ENCODE measurements at places on chromosomes 5 and 9.

DNA sequence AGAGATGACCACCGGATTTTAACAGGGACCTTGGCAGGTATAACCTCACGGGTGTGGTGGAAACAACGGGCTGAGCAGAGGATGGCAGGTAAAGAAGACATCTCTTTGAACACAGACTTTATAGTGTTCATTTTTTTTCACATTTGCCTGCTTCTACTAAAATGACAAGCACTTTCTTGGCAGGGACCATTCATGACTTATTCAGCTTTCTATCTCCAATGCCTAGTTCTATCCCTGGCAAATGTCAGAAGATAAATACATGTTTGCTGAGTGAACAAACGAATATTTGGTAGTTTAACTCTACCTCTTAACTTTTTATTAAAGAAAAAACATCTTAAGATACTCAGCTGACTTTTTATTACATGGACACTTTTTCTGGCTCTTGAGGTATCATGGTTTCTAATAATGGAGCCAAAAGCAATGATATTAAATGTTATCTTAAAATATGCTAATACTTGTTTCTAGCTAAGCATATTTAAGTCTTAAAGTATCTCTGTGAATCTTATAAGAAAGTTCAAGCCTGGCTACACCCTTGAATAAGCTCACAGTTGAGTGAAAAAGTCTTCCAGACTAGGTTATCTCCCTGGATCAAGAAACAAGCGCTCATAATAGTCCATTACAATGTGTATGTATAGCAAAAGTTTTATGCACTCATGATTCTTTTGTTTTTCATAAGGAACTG is 8.5 kb downstream of the ELL2 start:
- no peak for DNase-seq

DNA sequence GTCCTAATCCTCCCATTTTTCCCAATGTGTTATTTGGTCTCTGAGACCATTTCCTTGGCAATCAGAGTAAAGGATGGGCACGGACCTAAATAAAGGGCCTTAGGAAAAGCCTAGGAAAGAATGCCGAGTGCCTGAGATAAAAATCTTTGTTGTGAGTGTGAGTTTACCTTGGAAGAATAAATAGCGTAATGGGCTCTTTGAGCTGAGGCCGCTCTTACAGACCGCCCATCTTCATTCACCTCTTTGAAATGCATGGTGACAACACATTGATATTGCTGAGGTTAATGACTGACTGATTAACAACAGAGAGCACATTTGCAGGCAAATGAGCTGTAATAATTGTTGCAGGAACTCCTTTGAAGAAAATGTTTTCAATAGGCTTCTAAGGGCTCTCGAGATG is 1967.1 kb upstream of the WWC1 start:
- no peak for DNase-seq

DNA sequence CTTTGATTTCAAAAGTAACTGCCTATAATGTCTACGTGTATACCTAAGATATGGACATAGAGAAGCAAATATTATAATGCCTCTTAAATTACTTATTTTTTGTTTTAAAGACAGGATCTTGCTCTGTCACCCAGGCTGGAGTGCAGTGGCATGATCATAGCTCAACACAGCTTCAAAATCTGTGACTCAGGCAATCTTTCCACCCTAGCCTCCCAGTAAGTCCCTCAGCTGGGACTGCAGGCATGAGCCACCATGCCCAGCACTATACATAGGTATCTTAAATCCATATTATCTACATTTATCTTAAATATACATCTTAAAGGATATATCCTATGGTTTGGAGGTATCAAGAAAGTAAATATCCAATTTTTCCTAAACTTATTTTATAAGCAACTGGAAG is 261.2 kb downstream of the ARL15 start:
- no peak for DNase-seq

DNA sequence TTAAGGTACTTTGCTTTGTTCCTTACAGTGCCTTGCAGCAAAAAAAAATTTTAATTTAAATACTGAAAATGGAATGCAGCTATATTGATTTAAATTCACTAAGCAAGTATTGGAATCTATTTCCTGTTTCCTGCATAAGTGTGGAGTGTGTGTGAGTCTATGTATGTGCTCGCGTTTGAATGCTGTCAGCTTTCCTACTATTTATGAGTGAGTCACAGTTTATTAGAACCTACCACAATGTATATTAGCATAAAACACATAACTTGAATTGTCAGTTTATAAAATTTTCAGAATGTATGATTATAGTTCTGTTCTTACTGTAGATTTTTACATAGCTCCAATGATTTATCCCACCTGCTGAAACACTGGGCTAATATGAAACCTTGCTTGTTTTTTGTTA is 302.1 kb downstream of the NR2F1-AS1 start:
- no peak for DNase-seq

DNA sequence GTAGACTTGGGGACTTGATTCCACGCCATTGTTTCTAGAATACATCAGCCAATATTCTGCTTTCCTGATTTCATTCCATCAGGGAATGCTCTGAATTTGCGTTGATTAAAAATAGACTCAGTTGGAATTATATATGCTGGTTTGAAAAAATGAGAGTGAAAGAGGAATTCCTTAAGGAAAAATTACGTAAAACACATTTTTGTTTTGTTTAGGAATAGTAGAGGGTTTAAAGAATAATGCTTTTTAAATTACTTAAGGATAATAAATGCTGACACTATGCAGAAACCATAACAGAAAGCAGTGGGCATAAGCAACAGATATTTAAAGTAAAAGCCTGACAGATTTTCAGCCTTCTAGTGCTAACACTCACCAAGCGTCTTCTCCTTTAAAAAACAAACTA is 235.0 kb downstream of the ADAMTS6 start:
- no peak for DNase-seq

DNA sequence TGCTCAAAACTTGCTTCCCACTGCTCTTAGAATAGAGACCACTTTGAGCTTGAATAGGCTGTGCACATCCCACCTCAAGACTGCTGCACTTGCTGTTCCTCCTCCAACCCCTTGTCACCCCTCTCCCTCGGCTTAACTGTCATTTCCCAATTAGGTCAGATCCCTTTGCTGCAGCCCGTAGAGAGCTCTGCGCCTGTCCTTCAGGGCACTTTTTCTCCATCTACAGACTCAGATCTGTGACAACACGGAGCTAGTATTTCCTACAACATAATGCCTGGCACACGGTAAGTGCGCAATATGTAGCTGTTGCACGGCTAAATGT is 485 bp upstream of the HABP4 start:
- no peak for DNase-seq

DNA sequence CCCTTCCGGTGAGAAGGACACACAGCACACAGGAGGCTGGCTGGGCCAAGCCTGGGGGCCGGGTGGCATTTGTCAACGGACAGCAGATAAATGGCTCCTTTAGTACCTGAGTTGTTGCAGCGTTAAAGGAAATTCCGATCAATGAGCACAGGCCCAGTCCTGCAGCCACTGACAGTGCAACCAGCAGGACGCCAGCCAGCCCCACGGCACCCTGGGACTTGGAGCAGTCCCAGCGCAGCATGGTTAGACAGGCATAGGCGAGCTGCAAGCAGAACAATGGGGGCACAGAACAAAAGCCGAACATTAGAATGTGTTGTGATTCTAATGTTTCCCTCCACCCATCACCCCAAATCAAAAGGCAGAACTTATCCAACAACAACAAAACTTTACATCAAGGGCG is 39.3 kb downstream of the PTCH1 start:
- DNase-seq, result no peak

Measured in T47D (cell line).